ENCODE measurements at places on chromosomes 12 and 14. TPM values are rescaled to one million over a fixed set of nuclear protein-coding genes. Genes with fewer than 3 reads are reported as not detected.

Gene WNT5B
- total RNA-seq, result 6.6 TPM

Gene DIO2
- total RNA-seq, result not detected

Gene SLC39A5
- total RNA-seq, result not detected

Gene SAMD15
- total RNA-seq, result 0.40 TPM

Gene LRP6
- 9.3 TPM for total RNA-seq

Gene STXBP6
- total RNA-seq, result 0.63 TPM

Gene LTBP2
- 33.1 TPM for total RNA-seq

Gene FLVCR2
- 0.75 TPM for total RNA-seq

Gene DYNC1H1
- total RNA-seq, result 402 TPM

Gene RBM19
- total RNA-seq, result 32.2 TPM

Gene PDZRN4
- not detected for total RNA-seq

Gene SYNDIG1L
- total RNA-seq, result not detected

Gene MANSC4
- total RNA-seq, result not detected

Gene FGF6
- total RNA-seq, result not detected

Gene CLMN
- total RNA-seq, result 9.6 TPM

Gene CCDC175
- total RNA-seq, result not detected

Gene PTCSC3
- total RNA-seq, result not detected

Gene BCAT1
- total RNA-seq, result 14.6 TPM

Gene KRT72
- not detected for total RNA-seq
